ENCODE measurements at places on chromosomes 2 and 18. TPM values are rescaled to one million over a fixed set of nuclear protein-coding genes. Genes with fewer than 3 reads are reported as not detected.
A peak's percentile ranks its signal among the peaks of the same experiment; 100 is the strongest.

Gene HAT1
- total RNA-seq: 34.8 TPM

Gene MYO5B
- 0.29 TPM for total RNA-seq

Gene FAM136A
- total RNA-seq: 36.4 TPM

Gene HOXD4
- total RNA-seq: 41.6 TPM

Gene GAL3ST2
- total RNA-seq: 0.29 TPM

DNA sequence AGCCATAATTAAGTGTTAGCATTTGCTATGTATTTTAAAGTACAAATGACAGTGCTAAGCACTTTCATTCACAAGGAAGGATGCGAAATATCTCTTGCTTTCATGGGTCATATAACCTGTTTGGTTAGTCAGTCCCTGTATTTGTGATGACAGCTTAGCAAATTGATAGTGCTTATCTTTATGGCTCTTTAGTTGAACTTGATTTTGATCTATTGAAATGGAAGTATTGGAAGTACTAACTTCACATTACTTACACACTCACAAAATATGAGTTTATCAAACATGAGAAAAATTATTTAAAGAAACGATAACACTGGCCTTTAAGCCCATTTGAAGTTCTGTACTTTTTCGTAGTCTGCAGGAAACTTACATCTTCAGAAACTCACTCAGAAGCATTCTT lies 97.4 kb upstream of the NEUROD1 start:
- no peak for DNase-seq

GRCh38 chr2:166126007-166126639 lies 1.7 kb downstream of the SCN1A start:
- DNase-seq: no peak

DNA sequence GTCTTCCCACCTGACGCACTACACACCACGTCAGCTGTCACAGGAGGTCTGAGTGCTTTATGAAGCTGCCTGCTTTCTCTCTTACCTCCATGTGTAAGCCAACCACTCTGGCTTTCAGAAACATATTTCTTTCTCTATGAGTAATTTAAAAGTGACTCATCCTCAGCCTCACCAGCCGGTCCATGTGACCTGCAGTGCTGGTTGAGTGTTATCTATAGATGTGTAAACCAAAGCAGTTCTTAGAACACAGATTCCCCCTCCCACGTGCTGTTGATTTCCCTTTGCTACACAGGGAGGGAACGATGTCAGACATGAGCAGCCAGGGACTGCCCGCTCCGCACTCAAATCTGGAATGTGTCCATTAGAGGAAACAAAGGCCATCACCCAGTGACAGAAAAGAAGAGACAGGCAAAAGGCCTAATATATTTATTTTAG lies 157.8 kb downstream of the BCL2 start:
- DNase-seq: peak; percentile 75

GRCh38 chr2:186617148-186617547 lies 27.3 kb downstream of the ITGAV start:
- DNase-seq: no peak

- DNase-seq: no peak
Observed at GRCh38 chr2:239880396-239880795, 144.7 kb downstream of the NDUFA10 start.

DNA sequence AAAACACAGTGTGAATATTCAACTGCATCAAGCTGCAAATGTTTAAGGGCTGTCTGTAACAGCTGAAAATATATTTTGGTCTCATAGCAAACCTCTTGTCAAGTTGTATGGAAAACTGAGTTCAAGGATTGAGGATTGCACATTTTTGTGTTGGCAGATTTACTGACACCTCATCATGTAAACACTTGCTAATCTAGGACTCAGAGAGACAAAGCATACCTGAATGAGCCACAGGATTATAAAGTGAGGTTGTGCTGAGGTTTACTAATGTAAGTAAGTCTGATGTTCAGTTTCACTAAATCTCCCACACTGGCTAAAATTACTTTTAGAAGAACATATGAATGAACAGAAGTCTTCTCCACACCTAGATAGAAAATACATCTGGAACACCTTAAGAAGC lies 1993.1 kb upstream of the CELF4 start:
- DNase-seq: no peak

- no peak for DNase-seq
Observed at GRCh38 chr2:43714164-43714563, 37.9 kb upstream of the C1GALT1C1L start.

DNA sequence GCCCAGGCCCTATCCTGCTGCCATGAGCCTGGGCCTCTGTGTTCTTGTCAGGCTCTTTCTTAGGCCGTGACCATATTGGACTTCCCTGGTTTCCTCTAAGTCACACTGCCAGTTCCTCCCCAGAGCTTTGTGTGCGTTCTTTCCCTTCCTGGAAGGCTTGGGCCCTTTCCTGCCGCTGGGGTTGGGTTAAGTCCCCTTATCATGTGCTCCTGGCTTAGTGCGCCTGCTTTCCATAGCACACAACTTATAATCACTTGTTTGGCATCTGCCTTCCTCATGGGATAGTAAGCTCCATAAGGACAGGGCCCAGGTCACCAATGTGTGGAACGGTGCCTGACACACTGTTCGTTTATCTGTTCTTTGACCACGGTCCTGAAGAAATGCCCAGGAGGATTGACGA lies 31.3 kb downstream of the NIFK start:
- DNase-seq: no peak

DNA sequence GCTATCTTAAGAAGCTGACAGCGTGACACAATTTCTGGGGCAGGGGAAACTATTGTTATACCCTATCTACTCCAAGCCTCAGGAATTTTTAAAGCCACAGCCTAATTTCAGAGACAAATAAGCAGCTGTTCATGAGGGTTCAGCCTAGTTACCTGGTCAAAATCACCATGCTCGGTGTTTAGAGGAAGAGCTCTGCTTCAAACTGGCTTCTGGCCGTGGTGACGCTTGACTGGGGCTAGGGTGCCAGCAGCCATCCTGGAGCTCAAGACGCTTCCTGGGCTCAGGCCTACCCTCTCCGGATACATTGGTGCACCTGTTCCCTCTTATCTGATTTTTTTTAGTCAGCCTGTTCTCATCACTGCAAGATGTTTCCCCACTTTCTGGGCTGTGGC lies 41.7 kb downstream of the FRZB start:
- DNase-seq: no peak

GRCh38 chr2:189191766-189192165 lies 12.2 kb upstream of the COL5A2 start:
- DNase-seq: no peak

GRCh38 chr2:164928101-164928673 lies 27.1 kb downstream of the SLC38A11 start:
- DNase-seq: no peak

- no peak for DNase-seq
Observed at GRCh38 chr2:38224821-38225437, 149.0 kb upstream of the CYP1B1 start.
